CD4-positive, alpha-beta T cell treated with Interleukin-1 beta for 1 hour (primary cell): ENCODE measurements at places on chromosomes 2 and 18.

DNA sequence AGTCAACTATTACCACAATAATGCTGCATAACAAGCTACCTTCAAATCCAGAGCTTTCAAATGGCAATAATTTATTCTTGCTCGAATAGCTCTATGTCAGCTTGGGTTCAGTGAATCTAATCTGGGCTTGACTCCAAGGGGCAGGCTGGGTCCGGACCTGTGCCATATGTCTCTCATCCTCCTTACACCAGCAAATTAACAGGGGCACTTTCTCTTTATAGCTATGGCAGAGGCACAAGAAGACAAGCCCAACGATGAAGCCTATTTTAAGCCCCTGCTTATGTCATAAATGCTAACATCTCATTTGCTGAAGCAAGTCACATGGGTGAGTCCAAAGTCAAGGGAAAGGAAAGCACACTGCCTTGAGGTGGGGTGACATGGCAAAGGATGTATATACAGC, 13.3 kb upstream of the ZNF521 start:
- DNase-seq = no peak

GRCh38 chr2:8440029-8440778, 241.7 kb upstream of the ID2 start:
- no peak for DNase-seq

DNA sequence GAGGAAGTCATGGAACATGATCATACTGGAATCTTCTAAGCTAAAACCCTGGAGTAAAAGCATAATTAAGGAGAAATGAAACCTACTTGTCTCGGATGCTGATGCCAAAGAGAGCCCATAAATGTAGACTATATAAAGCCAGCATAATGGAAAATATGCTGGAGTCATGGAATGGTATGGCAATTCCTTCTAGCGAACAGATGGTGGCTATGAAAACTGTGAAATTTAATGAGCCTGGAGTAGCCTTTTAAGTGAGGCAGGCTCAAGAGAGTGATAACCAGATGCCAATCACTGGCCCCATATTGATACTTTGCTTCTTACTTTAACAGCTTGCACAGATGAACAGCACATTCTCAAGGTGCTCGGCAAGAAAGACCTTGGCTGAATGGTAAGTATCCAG, 206.3 kb downstream of the PID1 start:
- no peak for DNase-seq

DNA sequence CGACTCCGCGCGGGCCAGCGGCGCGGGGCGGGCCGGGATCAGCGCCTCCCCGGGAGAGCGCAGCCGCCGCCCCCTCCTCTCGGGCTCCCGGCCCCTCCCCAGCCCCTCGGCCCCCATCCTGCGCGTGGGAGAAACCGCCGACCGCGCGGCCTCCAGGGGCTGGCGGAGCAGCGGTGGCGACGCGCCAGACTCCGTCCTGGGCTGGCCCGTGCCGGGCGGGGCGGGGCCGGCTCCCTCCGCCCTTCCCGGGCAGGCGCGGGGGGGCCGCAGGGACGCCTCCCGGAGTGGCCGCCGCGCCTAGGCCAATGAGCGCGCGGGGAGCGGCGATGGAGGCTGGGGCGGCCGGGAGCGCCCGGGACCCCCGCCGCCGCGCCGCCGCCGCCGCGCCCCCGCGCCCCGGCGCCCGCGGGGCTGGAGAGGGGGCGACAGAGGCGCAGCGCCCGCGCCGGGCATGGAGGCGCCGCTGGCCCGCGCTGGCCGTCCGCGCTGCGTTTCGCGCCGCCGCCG, 49.1 kb downstream of the KCNIP3 start:
- DNase-seq = no peak

DNA sequence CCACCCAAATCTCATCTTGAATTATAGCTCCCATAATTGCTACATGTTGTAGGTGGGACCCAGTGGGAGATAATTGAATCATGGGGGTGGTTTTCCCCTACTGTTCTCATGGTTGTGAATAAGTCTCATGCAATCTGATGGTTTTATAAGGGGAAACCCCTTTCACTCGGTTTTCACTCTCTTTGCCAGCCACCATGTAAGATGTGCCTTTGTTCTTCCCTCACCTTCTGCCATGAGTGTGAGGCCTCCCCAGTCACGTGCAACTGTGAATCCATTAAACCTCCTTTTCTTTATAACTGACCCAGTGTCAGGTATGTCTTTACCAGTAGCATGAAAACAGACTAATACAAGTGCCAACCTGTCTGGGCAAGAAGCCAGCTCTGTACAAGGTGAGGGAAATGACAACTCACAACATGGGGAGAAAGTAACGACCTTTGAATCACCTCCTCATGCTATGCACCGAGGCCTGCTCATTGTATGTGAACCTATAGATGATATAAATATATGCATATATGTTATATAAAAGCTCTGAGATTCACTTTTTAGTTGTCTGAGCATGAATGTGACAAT, 162.2 kb downstream of the ALPK2 start:
- DNase-seq = no peak

DNA sequence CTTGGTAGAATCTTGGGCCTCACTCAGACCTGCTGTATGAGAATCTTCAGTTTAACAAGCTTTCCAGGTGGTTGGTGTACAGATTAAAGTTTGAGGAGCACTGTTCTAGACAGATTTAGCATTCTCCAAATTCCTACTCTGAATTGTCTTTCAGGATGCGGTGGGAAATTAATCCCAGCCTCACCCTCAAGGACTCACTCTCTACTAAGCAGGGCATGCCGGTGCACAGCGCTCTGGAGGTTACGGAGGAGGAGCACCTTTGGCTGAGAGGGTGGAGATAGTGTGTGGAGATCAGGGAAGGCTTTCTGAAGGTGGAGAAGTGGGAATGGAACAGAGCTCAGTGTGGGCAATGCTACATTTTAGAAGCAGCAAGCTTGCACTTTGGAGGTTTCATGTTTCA, 359.2 kb downstream of the LRATD1 start:
- no peak for DNase-seq

DNA sequence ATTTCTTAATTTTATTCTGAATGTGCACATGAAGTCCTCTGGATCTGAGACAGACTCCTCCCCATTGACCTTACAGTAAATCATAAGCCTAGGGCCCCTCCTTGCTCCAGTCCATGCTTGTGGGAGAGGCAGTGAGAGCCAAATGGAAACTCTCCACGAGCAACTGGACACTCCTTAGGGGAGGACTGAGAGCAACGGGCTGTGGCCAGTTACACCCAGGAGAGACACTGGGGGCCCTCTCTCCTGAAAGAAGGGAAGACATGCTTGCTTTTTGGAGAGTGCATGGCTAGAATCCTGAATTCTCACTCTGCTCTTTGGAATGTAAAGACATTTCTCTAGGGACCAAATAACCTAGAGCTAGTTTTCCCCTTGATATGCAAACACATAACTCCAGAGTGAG, 49.0 kb upstream of the BIN1 start:
- no peak for DNase-seq
